ENCODE measurements at places on chromosomes 2 and 18.

- no peak for DNase-seq
These were observed 75.2 kb upstream of the LCLAT1 start for GRCh38 chr2:30371772-30372373.

DNA sequence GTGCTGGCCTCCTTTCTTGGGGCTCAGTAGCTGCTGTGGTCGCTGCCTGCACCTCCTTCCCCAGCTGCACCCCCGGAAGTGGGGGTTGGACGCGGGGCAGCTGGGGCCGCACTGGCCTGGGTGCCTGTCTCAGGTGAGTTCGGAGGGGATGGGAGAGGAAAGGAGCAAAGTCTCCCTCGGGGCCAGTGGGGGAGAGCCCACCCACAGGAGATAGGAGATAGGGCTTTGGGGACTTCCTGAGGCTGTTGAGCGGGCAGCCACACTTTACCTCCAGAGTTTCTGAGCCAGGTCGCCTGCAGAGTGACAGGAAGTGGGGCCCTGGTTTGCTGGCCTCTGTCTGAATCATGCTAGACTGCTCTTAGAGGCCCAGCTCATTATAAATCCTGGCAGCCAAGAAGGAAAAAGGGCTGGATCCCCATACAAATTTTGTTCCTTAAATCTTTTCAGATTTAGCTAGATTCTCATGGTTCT, 8.1 kb downstream of the MBP start:
- no peak for DNase-seq

DNA sequence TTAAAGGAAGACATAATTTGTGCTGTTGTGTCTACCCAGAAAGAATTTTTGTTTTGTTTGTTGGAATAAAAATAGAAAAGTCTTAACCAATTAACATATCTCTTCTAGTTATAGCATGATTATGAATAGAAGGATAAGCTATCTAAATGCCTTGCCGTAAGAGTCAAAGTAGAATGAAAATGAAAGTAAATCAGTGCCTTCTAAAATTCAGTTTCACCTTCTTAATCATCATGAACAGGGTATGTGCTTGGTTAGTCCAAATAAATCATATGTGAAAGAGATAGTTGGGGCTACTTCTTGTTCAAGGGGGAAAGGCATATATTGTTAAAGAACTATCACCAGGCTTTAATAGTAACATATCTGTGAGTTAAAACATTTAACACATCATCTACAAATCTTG, 91.5 kb downstream of the GULP1 start:
- DNase-seq: no peak

GRCh38 chr2:210818473-210818872, 262.1 kb downstream of the CPS1 start:
- DNase-seq: no peak

- DNase-seq: no peak
These were observed 160.1 kb upstream of the CBLN2 start for GRCh38 chr18:72704202-72704601.

GRCh38 chr2:241760301-241760771, 16.3 kb upstream of the GAL3ST2 start:
- DNase-seq: no peak

DNA sequence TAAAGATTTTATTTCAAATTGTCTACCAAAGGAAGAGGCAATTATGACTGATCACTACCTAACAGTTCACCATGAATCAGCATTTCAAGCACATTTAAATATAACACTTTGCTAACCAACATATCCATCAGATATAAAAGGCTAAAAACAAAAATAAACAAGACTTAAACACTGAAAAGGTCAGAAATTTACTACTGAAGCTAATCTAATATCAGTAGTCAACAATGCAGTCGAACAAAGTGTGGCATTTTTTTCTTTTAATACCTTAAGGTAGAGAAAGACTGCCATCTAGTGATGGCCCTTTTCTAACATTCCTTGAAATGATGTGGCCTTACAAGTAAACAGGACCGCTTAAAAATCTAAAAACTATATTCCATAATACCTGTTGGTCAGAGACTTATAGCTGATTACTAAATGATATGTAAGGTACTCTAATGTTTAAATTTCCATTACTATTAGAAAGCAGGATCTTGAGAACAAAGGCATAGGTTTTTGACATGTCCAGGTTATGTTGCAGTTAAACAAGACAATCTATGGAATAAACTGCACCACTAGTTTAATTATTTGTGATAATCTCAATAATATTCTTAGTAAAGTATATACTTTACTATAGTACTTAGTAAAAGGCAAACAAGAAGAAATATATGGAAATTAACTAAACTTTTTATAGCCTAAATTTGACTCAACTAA, 80.0 kb downstream of the EXOC6B start:
- DNase-seq: no peak

- DNase-seq: no peak
These were observed 206.0 kb downstream of the NCK2 start for GRCh38 chr2:105950521-105951383.

DNA sequence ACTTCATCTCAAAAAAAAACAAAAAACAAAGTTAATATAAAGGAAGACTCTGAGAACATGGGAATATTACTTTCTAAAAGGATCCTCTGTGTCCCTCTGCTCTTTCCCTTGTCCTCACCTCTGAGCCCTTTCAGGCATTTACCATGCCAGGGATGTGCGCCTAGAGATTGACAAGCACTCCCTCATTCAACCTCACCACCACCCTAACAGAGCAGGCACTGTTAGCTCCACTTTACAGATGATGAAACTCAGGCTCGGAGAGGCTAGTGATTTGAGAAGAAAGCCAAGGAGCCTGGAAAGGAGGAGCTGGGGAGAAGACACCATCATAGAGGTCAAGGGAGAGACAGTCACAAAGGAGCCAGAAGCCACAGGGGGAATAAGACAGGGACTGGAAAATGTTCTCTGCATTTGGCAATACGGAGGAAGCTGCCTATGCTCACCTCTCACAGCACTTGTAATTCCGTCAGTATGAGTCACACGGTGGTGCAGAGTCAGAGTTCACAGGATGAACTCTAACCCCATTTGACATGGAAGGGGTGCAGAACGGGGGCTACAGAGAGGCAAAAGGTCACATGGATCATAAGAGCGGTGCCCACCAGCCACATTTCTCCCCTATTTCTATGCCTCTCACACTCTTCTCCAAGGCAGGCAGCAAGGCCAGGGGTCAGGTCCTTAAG, 101.8 kb upstream of the NFU1 start:
- no peak for DNase-seq

GRCh38 chr2:86411396-86411795, 29.8 kb upstream of the KDM3A start:
- no peak for DNase-seq

DNA sequence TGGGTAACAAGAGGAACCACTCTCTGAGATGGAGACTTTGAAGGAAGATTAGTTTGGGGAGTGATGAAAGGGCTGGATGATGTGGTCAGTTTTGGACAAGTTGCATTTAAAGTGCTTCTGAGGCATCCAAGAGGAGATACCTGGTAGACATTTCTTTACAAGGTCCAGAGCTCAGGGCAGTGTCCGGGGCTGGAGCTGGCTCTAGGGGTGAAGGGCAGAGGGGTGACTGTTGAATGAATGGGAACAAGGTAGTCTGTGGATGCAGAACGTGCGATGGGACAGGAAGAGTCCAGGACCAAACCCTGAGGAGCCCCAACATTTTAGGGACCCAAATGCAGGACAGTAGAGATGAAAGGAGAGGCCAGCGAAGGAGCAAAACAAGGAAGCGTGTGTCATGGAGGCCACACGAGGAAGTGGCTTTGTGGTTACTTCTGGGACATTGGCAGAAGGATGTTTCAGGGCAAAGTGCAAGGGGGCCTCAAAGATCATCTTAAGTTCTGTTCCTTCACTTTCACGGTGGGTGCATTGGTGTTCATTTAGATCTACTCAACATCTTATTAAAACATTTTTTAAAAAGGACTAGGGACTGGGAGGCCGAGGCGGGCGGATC, 13.6 kb upstream of the GPR35 start:
- no peak for DNase-seq

DNA sequence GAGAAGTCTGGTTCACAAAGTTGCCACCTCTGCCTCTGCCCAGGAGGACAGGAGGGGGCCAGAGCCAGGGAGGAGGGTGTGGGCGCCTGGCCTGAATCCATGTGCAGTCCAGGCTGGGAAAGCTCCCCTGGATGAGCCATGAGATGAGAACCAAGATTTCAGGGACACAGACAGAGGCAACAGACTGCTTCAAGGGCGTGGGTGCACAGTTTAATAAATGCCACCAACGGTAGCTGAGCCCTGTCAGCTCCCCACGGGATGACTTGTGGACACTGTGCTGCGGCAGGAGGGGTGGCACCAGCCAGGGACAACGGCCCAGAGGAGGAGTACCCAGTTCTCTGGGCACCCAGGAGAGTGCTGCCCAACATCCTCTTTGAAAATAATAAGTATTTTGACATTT, 15.2 kb downstream of the CAPG start:
- DNase-seq: no peak

GRCh38 chr2:166862468-166863132, 25.7 kb upstream of the XIRP2 start:
- DNase-seq: no peak

DNA sequence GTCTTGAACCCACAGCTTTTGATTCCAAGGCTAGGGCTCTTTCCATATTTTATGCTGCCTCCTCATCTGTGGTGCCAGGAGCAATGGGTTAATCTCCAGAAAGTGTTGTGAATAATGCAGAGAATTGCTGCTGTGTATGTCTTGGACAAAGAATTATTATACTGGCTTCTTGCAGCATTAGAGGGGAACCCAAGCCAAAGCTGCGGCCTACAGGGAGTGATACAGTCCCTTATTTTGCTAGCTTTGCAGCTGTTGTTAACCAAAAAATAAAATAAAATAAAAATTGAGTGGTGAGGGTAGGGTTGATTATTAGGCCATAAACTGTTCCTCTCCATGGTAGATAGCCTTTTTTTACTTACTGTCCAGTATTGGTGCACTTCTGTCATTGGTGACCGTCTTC, 16.7 kb downstream of the WIPF1 start:
- no peak for DNase-seq

DNA sequence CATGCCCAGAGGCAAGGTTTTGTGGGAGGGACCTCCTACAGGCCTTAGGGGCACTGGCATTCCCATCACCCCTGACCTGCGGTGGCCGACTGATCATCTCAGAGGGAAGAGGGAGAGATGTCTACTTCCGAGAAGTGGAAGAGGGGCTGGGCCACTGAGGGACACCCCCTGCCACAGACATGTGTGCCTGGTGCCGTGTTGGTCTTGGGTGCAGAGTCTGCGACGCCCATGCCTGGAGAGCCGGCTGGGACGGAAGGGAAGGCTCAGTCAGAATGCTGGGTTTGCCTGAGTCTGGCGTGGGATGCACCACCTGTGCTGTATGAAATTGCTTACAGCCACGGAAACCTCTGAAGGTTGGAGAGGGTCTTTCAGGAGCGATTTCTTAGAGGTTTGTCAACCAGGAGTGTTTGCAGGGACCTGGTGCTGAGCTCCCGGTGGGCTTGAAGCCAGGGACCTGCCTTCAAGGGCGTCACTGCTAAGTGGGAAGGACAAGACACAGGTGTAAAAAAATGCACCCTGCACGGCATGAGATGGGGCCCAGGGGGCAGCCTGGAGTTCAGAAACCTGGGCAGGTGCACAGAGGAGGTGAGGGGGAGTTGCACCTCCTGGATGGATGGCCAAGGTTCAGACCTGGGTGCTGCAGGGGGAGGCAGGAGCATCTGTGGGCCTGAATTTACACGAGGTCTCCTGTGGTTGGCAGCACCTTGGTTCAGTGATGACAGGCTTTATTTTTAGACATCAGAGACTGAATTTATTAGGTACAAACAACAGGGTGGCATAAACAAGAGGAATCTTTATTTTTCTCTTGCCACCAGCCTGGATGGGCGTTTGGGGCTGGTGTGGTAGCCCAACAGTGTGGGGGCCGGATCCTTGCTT, 100.3 kb downstream of the CTIF start:
- DNase-seq: no peak

DNA sequence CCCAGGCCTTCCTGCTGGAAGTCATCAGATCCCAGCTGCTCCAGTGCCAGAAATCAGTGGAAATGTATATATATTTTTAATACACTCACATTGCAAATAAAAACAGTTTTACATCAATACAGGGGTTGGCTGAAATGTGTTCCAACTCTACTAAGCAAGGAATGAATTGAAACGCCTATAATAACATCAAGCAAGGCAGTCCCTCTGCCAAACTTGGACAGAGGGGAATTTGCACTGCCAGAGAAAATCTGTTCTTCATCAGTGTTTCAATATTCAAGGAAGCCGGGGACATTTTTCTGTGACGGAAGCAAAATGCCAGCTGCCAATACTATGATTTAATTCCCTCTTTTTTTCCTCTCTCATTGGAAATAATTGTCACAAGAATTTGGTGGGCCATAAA, 335.3 kb downstream of the TNS1 start:
- DNase-seq: no peak

- DNase-seq: no peak
These were observed 407.3 kb upstream of the LYPD1 start for GRCh38 chr2:133077269-133077822.

GRCh38 chr2:80154231-80154915, 150.2 kb downstream of the LRRTM1 start:
- no peak for DNase-seq

DNA sequence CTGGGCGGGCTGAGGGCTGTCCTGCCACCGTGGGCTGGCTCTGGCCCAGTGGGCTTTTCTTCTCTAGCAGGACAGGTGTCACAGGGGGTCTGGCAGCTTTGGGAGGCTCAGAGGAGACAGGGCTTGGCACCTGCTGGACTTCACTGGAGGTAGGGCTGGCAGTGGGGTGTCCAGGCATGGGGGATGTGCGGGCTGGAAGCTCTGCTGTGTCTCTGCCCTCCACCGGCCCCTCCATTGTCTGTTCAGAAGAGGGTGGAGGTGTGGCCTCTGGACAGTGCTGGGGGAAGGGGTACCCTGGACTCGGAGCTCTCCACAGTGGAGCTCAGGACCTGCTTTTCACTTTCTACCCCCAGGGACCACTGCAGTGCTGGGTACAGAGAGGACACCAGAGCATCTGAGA, 9.2 kb downstream of the PTPRN start:
- no peak for DNase-seq

- DNase-seq: no peak
These were observed 1366.3 kb upstream of the TMEFF2 start for GRCh38 chr2:193561054-193561453.

GRCh38 chr2:175275539-175275938, 94.0 kb upstream of the ATP5MC3 start:
- no peak for DNase-seq

- DNase-seq: no peak
These were observed 68.6 kb upstream of the MAL start for GRCh38 chr2:94956797-94957391.

GRCh38 chr2:144230448-144231085, 289.4 kb downstream of the ZEB2 start:
- no peak for DNase-seq
